Fibroblast of skin of right quadriceps (primary cell): ENCODE measurements at places on chromosomes 7 and 10.

GRCh38 chr10:114257498-114257897, 18.4 kb downstream of the VWA2 start:
- DNase-seq: no peak

DNA sequence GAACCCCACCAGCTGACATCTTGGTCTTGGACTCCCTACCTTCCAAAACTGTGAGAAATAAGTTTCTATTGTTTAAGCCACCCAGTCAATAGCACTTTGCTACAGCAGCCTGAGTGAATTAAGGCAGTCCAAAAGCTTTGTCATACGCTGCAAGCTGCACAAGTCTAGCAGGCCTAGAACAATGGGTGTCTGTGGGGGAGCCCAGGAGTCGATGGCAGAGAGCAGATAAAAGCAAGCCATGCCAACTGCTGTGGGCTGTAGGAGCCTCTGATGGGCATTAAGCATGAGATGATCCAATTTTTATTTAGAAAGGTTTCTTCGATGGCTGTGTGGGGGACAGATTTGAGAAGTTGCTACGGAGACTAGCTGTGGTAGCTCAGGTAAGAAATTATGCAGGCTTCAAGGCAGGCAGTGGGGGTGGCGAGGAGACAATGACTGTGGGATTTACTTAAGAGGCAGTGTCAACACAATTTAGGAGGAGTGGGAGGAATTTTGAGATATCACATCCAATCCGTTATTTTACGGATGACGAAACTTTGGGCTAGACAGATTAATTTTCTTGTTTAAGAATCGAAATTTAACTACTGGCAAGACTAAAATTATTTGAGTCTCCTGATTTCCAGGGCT, 110.4 kb downstream of the NRCAM start:
- no peak for DNase-seq

- DNase-seq: no peak
Observed at GRCh38 chr7:8176370-8177081, 85.4 kb downstream of the ICA1 start.

- no peak for DNase-seq
Observed at GRCh38 chr7:121730869-121731268, 142.1 kb upstream of the PTPRZ1 start.

DNA sequence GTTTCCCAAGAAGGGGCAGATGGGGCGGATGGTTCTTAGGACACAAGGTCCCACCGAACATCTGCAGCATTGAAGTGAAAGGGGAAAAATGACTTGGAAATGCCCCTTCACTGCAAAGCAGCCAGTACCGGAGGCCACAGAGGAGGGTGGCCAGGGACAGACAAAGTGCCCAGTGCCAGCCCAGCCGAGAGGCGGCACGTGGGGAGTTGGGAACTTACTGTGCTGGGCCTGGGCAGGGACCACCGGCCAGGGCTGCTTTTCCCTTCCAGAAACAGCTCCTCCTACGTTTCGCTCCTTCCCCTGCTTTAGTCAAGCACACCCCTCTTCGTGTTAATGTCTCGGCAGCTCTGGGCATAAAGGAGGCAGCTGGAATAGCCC, 129.2 kb downstream of the TNS3 start:
- DNase-seq: no peak
